ENCODE measurements at places on chromosomes 6 and 20.

DNA sequence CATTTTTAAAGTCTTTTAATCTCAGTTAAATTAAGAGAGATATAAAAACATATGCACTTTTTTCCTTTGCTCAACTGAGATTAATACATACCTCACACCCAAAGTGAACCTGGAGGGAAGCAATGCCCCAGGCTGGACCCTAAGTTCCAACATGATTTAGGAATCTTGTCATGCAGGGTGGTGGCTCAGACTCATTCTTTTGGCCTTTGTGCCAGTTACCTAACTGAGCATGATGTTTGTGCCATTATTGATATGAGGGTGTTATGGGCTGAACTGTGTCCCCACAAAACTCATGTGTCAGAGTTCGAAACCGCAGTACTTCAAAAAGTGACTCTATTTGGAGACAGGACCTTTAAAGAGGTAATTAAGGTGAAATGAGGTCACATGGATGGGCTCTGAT is 188.0 kb downstream of the ARHGAP18 start:
- H3K4me3 ChIP-seq = no peak overlapping the region
- no peak for DNase-seq
- peaks cover 2% of the 10 kb centered on the region for H3K36me3 ChIP-seq
- no peaks in the 10 kb centered on the region for H3K4me1 ChIP-seq

DNA sequence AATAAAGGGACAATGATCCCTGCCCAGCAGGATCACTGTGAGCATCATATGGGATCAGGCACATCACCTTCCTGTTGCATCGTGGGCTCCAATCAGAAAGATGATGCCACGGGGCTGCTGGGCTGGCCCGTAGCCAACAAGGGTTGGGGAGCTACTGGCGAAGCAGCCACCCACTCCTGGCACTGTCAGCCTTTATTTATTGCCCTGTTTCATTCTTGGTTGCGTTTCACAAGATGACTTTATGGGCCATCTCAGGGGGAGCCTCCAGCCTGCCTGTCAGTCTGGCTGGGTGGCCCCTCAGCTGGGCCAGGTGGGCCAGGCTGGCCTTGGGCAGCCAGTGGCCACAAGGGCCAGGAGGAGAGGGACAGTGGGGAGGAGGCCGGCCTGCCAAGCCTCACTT is 17.3 kb downstream of the VSTM2L start:
- no peak overlapping the region for H3K27ac ChIP-seq
- no peaks in the 10 kb centered on the region for H3K36me3 ChIP-seq
- H3K4me1 ChIP-seq = peaks cover 14% of the 10 kb centered on the region
- no peak overlapping the region for H3K4me3 ChIP-seq
- H3K27me3 ChIP-seq = peaks cover 46% of the 10 kb centered on the region
- no peak for DNase-seq

DNA sequence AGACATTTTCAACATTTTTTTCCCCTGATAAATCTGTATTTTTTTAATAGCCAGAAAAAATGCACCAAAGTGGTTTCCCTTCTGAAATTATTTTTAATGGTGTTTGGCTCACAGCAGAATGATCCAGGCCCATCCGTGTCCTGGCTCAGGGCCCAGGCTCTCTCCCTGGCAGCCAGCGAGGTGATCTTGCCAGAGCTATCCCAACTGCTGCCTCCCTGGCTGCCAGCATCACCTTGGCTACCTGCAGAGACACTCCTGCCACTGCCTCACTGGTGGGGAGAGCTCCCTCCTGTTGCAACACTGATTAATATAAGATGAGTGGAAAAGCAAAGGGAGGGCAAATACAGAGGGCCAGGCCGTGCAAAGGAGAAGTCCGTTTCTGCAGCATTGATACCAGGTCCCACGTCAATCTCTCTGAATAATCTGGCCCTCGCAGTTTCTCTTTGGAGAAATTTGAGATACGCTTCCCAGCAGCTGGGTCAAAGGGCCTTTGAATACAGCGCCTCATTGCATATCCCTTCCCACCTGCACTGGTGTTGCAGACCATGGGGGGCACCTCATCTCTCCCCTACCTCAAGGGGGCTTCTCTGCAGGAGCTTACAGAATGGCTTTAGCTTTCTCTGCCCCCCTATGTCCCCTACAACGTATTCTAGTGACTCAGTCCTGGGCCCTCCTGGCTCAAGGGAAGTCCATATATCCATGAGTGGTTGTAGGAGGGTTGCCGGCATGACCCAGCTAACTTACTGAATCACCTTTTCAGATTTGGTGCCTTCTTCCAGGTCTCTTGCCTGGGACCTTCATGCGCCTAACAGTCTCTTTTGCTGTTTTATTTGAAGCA is 12.8 kb upstream of the DSTN start:
- peaks cover 13% of the 10 kb centered on the region for H3K4me1 ChIP-seq
- no peak overlapping the region for H3K4me3 ChIP-seq
- H3K36me3 ChIP-seq = no peaks in the 10 kb centered on the region
- DNase-seq = peak; percentile 82
- H3K27me3 ChIP-seq = no peaks in the 10 kb centered on the region
- peak overlapping the region; percentile 97 for H3K27ac ChIP-seq

- H3K27me3 ChIP-seq = peaks cover 59% of the 10 kb centered on the region
- no peak overlapping the region for H3K27ac ChIP-seq
- H3K4me1 ChIP-seq = peaks cover 15% of the 10 kb centered on the region
- no peaks in the 10 kb centered on the region for H3K36me3 ChIP-seq
- no peak overlapping the region for H3K4me3 ChIP-seq
- no peak for DNase-seq
These were observed 7.8 kb downstream of the OLIG3 start for GRCh38 chr6:137486416-137486815.

GRCh38 chr20:32823737-32824588 is 4.2 kb downstream of the MAPRE1 start:
- H3K4me1 ChIP-seq = peaks cover 30% of the 10 kb centered on the region
- H3K27me3 ChIP-seq = no peaks in the 10 kb centered on the region
- no peak overlapping the region for H3K4me3 ChIP-seq
- DNase-seq = no peak

GRCh38 chr6:149860834-149861602 is 3.1 kb downstream of the LRP11 start:
- DNase-seq = no peak
- no peak overlapping the region for H3K27ac ChIP-seq
- no peaks in the 10 kb centered on the region for H3K36me3 ChIP-seq
- peaks cover 2% of the 10 kb centered on the region for H3K27me3 ChIP-seq
- peaks cover 28% of the 10 kb centered on the region for H3K4me1 ChIP-seq

GRCh38 chr20:60990061-60990460 is 262.0 kb upstream of the CDH4 start:
- H3K27me3 ChIP-seq = no peaks in the 10 kb centered on the region
- DNase-seq = no peak
- no peak overlapping the region for H3K27ac ChIP-seq
- H3K4me1 ChIP-seq = peaks cover 8% of the 10 kb centered on the region
- H3K4me3 ChIP-seq = no peak overlapping the region

DNA sequence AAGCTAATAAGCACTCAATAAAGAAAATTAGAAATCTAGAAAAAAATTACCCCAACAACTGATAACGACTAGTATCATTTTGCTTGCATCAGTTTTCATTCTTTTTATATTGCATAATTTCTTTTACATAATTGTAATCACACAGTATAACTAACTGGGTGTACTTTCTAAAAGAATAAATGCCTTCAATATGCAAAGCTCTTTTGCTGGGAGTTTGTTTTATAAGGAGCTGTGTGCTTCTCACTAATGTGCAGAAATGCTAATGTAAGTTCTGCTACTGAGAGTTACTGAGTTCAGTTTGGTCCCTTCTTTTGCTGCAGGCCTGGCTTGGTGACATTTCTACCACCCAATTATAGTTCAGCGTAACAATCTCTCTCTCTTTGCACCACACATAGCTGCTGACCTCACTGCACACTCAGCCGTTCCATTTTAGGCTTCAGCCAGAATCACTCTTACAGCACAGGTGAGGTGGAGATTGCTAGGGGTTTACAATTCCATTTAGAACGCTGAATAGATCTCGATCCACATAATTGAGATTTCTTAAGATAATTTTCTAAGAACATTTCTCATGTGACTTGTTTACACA is 20.9 kb upstream of the KLHL31 start:
- H3K4me3 ChIP-seq = no peak overlapping the region
- H3K27ac ChIP-seq = no peak overlapping the region
- peak; percentile 30 for DNase-seq
- H3K4me1 ChIP-seq = peaks cover 2% of the 10 kb centered on the region
- no peaks in the 10 kb centered on the region for H3K36me3 ChIP-seq
- H3K27me3 ChIP-seq = no peaks in the 10 kb centered on the region

DNA sequence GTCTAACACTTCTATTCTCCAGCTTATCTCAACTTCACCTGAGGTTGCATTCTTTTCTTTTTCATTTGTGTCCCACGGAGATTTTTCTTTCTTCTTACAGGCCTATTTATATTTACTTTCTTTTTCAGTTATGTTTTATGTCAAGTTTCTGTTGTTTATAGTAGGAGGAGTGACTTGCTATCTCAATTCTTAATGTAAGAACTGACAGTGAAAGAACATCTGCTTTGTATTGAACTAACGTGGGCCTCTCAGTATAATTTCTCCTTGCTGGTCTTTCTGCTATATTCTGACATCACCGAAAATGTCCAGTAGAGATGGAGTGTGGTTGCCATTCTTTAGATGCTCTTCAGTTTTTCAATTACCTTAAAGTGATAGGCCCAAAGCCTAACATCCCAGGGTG is 521.7 kb downstream of the EPM2A start:
- no peaks in the 10 kb centered on the region for H3K36me3 ChIP-seq
- H3K4me1 ChIP-seq = no peaks in the 10 kb centered on the region
- no peaks in the 10 kb centered on the region for H3K27me3 ChIP-seq
- DNase-seq = no peak
- no peak overlapping the region for H3K27ac ChIP-seq
- H3K4me3 ChIP-seq = no peak overlapping the region

DNA sequence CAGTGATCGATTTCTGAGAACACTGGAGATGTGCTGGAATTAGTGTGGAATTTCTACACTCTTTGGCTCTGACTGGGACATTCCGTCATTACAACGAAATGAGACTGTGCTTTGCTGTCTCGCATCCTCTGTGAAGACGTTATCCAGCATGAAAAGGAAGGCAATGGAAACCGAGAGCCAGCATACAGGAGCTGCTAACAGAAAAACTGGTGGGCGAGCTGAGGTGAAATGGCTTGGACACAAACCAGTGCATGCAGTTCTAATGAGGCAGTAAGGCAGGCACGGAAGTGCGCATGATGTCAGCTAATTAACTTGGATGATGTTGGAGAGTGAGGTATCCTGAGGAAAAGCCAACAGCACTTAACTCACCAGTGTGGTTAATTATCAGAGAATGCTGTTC is 202.8 kb upstream of the AGPAT4 start:
- H3K4me3 ChIP-seq = no peak overlapping the region
- no peaks in the 10 kb centered on the region for H3K36me3 ChIP-seq
- peak overlapping the region; percentile 65 for H3K27ac ChIP-seq
- H3K27me3 ChIP-seq = no peaks in the 10 kb centered on the region
- peak; percentile 53 for DNase-seq

Data from muscle of leg (tissue), 16 donors.